Right forelimb (tissue), 1 donor: ENCODE measurements at places on chromosomes 11 and 22.

GRCh38 chr11:101706541-101706940, 122.7 kb upstream of the TRPC6 start:
- no peak for DNase-seq

GRCh38 chr11:67054836-67055523, 1.7 kb upstream of the RHOD start:
- no peak for DNase-seq

- DNase-seq = no peak
Observed at GRCh38 chr11:77658213-77659013, 20.8 kb upstream of the CLNS1A start.

DNA sequence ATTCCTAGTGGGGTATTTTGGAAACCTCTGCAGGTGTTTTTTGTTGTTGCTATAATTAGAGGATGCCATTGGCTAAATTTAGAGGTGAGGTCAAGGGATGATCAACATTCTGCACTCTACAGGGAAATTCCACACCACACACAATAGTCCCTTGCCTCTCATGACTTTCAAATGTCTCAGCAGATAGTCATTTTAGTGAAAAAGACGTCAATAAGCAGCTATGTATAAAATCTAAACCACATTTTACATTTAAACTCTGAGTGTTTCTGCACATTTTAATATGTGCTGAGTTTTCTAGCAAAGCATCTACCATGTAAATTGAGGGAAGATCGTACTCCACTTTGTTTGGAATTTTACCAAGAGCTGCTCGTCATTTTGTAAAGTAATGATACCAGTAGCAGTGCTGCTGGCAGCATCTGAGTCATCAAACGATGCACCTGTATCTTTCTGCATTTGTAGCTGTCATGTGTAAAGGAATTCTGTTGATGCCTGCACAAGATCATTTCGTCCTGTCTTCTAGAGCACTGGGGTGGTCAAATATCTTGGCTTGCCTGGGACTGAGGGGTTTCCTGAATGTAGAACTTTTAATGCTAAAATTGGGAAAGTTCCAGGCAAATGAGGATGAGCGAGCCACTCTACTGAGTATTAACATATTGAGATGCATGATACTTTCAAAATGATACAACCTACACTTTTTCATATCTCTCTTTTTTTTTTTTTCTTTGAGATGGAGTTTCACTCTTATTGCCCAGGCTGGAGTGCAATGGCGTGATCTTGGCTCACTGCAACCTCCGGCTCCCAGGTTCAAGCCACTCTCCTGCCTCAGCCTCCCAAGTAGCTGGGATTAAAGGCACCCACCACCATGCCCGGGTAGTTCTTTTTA, 414.5 kb upstream of the SYN3 start:
- no peak for DNase-seq

- DNase-seq = no peak
Observed at GRCh38 chr22:23137905-23138561, 3.8 kb downstream of the RSPH14 start.

GRCh38 chr11:102171101-102171500, 60.9 kb downstream of the YAP1 start:
- no peak for DNase-seq

DNA sequence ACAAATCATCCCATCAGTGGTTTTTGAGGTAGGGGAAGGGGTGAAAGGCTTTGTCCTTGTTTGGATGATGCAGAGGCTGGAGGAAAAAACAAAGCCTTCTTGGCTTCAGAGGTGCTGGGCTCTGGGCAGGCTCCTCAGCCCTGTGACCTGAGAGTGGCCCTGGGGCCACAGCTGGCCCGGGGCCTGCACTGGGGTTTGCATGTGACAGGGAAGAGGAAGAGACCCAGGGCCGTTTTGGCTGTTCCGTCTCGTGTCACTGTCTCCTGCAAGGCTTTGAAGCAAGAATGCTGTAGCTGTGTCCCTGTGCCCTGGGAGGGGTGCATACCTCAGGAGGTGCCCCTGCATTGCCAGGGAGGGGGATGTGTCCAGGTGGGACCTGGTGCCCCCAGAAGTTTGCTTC, 12.6 kb downstream of the ARHGAP8 start:
- no peak for DNase-seq

DNA sequence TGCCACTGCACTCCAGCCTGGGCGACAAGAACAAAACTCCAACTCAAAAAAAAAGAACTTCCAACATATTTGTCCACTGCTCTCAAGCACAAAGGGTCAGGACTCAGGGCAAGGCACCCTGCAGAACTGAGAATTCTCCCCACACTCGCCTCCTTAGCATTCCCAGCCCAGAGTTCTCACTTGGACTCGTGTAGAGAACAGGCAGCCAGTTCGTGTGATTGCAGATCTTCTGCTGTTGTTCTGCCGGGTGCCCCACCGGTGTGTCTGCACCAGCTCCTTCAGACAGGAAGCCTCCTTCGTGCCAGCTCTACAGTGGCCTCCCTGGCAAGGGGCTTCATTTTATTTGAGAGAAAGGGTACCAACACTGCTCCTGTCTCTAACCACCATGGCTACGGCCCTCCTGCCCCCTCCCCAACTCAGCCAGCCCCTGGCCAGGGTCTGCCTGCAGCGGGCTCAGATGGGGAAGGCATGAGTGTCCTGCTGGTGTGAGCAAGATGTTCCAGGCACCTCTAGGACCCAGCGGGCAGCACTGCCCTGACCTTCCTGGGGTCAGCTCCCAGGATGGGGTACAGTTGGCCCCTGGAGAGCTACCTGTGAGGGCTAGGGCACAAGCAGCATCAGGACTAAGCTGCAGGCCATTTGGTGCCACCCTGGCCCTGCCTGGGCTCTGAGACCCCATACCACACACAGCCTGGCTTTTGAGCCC, 19.5 kb upstream of the SCGB1A1 start:
- DNase-seq = no peak

GRCh38 chr22:38482662-38483308, 14.9 kb downstream of the KDELR3 start:
- no peak for DNase-seq
